Pons (tissue), 1 donor: ENCODE measurements at places on chromosomes 2 and 18.

GRCh38 chr2:119119076-119119785, 39.3 kb downstream of the C1QL2 start:
- DNase-seq = no peak

- DNase-seq = no peak
These were observed 44.1 kb downstream of the ERBB4 start for GRCh38 chr2:212494418-212495020.

- DNase-seq = no peak
These were observed 51.7 kb downstream of the CABYR start for GRCh38 chr18:24190590-24190989.

DNA sequence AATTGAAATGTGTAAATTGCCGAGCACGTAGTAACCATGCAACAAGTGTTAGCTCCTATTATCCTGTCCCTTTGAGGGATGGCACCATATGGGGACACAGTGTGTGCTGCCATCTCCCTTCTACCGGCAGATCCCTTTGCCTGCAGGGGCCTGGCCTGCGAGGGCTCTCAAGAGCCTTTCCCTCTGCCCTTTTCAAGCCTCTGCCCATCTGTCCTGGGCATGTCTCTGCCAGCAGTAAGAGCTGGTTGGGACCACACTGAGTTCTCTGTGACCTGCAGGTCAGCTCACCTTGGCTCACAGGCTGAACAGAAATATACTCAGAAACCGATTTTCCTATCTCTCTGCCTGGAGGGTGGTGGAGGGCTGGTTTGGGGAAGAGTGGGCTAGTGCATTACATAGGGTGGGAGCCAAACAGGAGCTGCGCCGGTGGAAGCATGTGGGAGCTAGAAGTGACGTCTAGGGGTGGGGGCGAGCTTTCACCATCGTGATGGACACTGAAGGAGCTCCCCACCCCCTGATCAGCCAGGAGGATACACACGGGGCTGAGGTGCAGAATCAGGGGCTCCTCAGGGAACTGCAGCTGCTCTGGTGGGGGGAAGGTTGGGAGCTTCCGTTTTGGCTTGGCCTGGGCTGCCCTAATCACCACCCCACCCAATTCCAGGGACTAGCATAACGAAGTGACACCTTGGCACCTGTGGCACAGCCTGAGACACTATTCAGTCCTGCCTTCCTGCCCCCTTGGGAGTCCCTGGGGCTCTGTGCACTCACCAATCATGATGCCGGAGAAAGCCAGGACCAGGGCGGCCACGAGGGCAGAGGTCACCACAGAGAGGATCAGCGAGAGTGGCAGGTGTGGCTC, 109.7 kb downstream of the CLIP4 start:
- no peak for DNase-seq

DNA sequence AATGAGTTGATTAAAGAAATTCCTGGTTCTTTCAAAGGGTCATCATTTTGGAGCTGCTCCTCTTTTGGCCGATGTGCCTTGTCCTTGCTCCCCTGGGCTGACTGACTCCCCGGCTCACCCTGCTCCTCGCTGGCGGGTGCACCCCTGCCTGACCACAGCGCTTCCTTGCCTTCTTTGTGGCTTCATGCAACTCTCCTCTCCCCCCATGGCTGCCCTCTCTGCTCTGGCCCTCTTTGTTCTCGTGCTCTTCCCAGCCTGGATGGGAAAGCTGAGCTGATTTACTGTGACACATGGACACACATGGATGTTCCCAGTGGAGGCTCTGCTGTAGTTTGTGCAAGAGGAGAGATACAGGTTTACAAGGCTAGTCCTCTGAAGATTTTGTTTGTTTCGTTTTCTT, 234.6 kb downstream of the HAUS1 start:
- no peak for DNase-seq

DNA sequence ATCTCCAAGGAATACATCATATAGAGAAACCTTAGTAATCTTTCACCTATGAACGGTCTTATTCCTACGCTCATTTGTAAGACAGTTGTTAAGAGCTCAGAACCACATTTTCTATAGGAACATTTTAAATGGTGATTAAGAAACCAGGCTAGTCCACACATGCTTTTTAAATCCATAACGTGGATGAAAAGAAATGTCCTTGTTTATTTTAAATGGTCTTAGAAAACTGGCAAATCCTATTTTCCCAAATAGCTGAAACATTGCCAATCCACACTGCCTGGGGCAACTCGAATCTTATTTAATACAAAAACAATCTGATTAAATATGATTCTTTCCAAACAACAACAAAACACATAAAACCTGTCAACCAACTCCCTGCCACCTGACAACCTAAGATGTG, 23.7 kb downstream of the METTL8 start:
- no peak for DNase-seq

DNA sequence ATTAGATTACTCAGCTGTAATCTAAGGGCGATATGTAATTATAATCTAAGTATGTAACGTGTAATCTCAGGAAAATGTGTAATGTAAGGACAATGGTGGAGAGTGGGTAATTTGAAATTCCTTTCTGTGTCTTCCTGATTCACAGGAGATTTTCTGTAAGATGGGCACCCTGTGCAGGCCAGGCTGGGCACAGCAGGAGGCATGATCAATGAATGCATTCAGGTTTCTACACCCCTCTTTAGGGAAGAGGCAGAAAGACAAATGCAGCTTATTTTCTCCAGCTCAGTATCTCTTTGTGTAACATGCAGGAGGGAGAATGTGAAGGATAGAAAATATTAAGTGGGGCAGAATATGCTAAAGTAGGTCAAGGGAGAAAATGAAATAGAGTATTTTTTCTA, 320.1 kb downstream of the PIK3C3 start:
- DNase-seq = peak; percentile 19
